A673 (cell line): ENCODE measurements at places on chromosomes 5 and 9.

DNA sequence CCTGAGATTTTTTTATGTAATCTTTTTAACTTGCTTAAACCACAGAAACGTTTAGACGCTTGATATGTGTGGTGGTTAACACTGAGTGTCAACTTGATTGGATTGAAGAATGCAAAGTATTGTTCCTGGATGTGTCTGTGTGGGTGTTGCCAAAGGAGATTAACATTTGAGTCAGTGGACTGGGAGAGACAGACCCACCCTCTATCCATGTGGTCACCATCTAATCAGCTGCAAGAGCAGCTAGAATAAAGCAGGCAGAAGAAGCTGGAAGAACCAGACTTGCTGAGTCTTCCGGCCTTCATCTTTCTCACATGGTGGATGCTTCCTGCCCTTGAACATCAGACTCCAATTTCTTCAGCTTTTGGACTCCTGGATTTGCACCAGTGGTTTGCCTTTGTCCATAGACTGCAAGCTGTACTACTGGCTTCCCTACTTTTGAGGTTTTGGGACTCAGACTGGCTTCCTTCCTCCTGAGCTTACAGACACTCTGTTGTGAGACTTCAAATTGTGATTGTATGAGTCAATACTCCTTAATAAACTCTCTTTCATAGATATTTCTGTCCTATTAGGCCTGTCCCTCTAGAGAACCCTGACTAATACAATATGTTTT lies 816.0 kb upstream of the CDH9 start:
- DNase-seq = no peak

DNA sequence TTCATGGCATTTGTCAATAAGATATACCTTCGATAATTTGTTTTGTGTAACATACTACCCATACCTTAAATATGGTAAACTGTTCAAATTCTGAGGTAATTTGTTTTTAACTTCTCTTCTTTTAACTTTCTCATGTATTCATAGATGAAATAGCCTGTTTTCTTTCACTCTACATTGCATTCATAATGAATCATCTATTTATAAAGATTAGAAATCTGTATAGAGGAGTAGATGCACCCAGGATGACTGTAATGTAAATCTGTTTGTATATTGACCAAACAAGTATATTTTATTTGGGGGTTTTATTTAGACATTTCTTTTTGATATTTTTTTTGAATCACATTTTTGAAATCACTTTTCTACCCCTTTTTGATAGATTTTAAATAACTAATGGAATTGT lies 144.6 kb downstream of the CD180 start:
- DNase-seq = no peak

GRCh38 chr5:19923742-19924141 lies 64.3 kb downstream of the CDH18 start:
- no peak for DNase-seq

- DNase-seq = peak; percentile 54
Observed at GRCh38 chr5:72063219-72063819, 44.0 kb upstream of the MAP1B start.

- no peak for DNase-seq
Observed at GRCh38 chr5:39400713-39401578, 23.8 kb downstream of the DAB2 start.

DNA sequence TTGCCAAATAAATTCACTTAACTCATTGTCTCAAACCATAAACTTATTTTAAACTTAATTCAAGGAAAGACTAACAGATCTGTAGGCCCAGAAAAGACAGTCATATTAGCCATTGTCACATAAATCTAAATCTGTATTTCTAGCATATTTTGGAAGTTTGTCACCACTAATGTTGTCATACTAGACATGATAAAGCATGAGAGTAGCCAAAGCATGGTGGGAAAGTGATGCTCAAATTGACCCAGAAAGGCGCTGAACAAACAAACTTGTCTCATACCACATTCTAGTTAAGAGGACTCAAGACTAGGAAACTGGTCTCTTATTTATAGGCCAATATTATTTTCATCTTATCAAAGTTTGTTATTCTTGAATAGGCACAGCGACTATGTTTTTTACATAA lies 99.4 kb downstream of the VCAN start:
- DNase-seq = no peak

- DNase-seq = peak; percentile 68
Observed at GRCh38 chr5:154164249-154164581, 26.3 kb upstream of the GALNT10 start.

DNA sequence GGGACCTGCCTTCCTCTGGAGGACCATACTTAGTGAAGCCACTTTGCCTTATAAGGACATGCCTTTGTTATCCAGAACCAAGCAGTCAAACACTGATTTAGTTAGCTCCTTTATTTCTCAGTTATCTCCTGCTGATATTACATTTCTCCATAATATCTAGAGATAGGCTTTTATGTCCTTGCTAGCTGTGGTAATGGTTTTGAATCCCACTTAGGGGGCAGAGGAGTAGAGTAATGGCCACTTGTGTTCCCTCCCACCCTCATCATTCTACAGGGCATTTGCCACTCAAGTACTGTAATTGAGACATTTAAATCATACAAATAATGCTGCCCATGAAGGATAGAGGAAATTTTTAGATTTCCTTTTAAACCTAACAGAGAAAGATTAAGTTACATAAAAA lies 80.9 kb downstream of the DOCK8 start:
- no peak for DNase-seq

- no peak for DNase-seq
Observed at GRCh38 chr5:179368806-179369529, 23.7 kb upstream of the ADAMTS2 start.
